ENCODE measurements at places on chromosomes 5 and 9.

GRCh38 chr5:35819026-35819425 is 37.7 kb upstream of the IL7R start:
- no peak for DNase-seq

GRCh38 chr5:133891390-133891789 is 77.0 kb downstream of the C5orf15 start:
- DNase-seq: no peak

GRCh38 chr9:4508907-4509589 is 18.8 kb downstream of the SLC1A1 start:
- no peak for DNase-seq

- DNase-seq: no peak
These were observed 10.4 kb downstream of the TEX48 start for GRCh38 chr9:114671605-114672004.

- no peak for DNase-seq
These were observed 18.9 kb upstream of the ASS1 start for GRCh38 chr9:130425741-130426466.

GRCh38 chr9:994005-994404 is 17.6 kb downstream of the DMRT3 start:
- no peak for DNase-seq

- no peak for DNase-seq
These were observed 1.0 kb upstream of the PTBP3 start for GRCh38 chr9:112334432-112334841.

GRCh38 chr5:96064877-96065276 is 103.2 kb upstream of the ELL2 start:
- DNase-seq: no peak

DNA sequence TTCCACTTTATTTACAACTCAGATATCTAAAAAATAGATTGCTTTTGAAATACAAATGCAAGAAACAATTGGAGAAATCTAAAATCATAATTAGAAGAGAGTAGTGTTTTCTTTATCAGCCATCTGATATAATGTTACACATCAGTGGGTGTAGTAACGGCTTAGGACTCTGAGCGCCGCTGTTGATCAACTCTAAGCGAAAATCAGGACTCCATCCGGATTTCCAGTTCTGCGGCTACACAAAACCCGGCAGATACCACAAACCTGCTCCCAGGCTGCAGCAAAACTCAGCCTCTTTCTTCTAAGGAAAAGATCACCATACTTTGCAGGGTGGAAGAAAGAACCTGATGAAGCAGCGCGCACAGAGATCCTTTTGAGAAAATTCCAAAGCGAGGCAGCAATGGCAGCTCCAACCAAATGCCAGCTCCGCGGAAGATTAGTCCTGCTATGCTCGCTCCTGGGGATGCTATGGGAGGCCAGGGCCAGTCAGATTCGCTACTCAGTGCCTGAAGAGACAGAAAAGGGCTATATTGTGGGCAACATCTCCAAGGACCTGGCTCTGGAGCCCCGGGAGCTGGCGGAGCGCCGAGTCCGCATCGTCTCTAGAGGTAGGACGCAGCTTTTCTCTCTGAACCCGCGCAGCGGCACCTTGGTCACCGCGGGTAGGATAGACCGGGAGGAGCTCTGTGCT is at the start of gene PCDHGA9:
Gene PCDHGA9, plus strand, starts transcription at position 226 of the 691 bp plus-strand sequence. Its CDS starts 175 bp downstream, at position 401.
- DNase-seq: no peak

GRCh38 chr5:53180991-53181390 is 71.4 kb upstream of the MOCS2 start:
- DNase-seq: no peak
